Kidney (tissue), 22 donors: ENCODE measurements at places on chromosomes 1 and 21. TPM values are rescaled to one million over a fixed set of nuclear protein-coding genes. Genes with fewer than 3 reads are reported as not detected.

- no peaks in the 10 kb centered on the region for H3K4me1 ChIP-seq
- H3K36me3 ChIP-seq = no peaks in the 10 kb centered on the region
- H3K4me3 ChIP-seq = no peak overlapping the region
- peak overlapping the region; percentile 56 for H3K27ac ChIP-seq
- DNase-seq = no peak
These were observed 20.3 kb upstream of the TNFRSF1B start for GRCh38 chr1:12146343-12147112.

DNA sequence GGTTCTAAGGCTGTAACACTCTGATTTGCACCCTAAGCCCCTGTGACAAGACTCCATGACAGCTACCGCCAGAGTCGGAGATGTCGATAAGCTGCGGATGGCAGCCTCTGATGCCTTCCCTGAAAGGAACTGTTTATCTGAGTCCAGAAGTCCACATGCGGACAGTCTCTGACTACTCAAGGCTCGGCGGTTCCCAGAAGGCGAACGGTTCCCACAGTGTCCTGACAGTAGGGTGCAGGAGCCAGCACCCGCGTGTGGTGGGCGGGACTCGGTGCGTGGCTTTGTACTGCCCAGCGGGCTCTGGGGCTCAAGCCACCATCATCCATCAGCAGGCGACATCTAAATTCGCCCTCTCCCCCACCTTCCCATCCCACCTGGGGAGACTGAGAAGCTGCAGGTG is 30.7 kb downstream of the LRP8 start:
- no peaks in the 10 kb centered on the region for H3K36me3 ChIP-seq
- H3K4me1 ChIP-seq = no peaks in the 10 kb centered on the region
- no peak overlapping the region for H3K27ac ChIP-seq

MAD2L2 gene
- polyA plus RNA-seq = 51.7 TPM

GRCh38 chr1:160789051-160789701 is 6.8 kb upstream of the LY9 start:
- H3K4me1 ChIP-seq = no peaks in the 10 kb centered on the region
- no peak for DNase-seq
- no peak overlapping the region for H3K27ac ChIP-seq
- H3K4me3 ChIP-seq = no peak overlapping the region

- H3K27me3 ChIP-seq = no peaks in the 10 kb centered on the region
- H3K36me3 ChIP-seq = no peaks in the 10 kb centered on the region
- H3K4me1 ChIP-seq = peaks cover 11% of the 10 kb centered on the region
- DNase-seq = no peak
- H3K27ac ChIP-seq = no peak overlapping the region
These were observed 30.9 kb upstream of the UBE2U start for GRCh38 chr1:64172458-64172983.

ZBTB8B gene
- polyA plus RNA-seq = 0.06 TPM

DNA sequence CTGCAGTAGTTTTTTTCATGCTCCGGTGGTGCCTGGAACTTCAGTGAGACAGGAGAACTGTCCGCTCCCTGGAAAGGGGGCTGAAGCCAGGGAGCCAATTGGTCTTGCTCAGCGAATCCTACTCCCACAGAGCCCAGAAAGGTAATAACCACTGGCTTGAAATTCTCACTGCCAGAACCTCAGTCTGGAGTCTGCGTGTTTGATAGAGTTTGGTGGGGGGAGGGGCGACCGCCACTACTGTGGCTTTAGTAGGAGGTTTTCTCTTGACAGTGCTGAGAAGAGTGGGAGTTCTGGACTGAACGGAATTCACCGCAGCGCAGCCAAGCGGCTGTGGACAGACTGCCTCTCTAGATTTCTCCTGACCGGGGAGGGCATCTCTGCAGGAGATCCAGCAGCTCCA is 8.0 kb upstream of the OR2M3 start:
- H3K27ac ChIP-seq = no peak overlapping the region
- no peaks in the 10 kb centered on the region for H3K27me3 ChIP-seq
- H3K4me3 ChIP-seq = no peak overlapping the region
- H3K36me3 ChIP-seq = no peaks in the 10 kb centered on the region

SEC16B gene
- polyA plus RNA-seq = 3.5 TPM

DNA sequence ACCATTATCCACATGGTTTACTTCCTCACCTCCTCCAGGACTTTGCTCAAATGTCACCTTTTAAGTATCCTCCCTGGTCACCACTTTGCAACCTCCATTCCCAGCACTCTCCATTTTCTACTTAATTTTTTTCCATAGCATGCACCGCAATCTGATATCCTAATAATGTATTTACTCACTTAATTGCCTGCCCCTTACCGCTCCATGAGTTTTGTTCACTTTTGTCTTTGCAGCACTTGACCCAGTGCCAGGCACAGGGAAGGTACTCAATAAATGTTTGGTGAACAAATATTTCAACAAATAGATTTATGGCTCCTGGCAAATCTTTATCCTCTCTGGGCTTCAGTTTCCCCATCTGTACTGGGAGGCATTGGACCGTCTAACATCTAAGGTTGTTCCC is 53.6 kb downstream of the UBE2T start:
- no peaks in the 10 kb centered on the region for H3K36me3 ChIP-seq
- no peak overlapping the region for H3K27ac ChIP-seq
- no peak for DNase-seq

- H3K36me3 ChIP-seq = no peaks in the 10 kb centered on the region
- H3K27me3 ChIP-seq = no peaks in the 10 kb centered on the region
- H3K4me3 ChIP-seq = no peak within 1 kb of the TSS
- DNase-seq = no peak
- H3K27ac ChIP-seq = no peak within 1 kb of the TSS
- peaks cover 27% of the 10 kb centered on the region for H3K4me1 ChIP-seq
These were observed at the start of gene ABCA4 for GRCh38 chr1:94120991-94121390. Gene ABCA4, minus strand, starts transcription at chr1:94121148. Its CDS starts 103 bp downstream, at chr1:94121045.

GRCh38 chr21:14685568-14685967 is 139.5 kb upstream of the SAMSN1 start:
- H3K27ac ChIP-seq = no peak overlapping the region
- H3K36me3 ChIP-seq = no peaks in the 10 kb centered on the region
- no peak for DNase-seq
- no peaks in the 10 kb centered on the region for H3K4me1 ChIP-seq
- H3K4me3 ChIP-seq = no peak overlapping the region
- no peaks in the 10 kb centered on the region for H3K27me3 ChIP-seq

DNA sequence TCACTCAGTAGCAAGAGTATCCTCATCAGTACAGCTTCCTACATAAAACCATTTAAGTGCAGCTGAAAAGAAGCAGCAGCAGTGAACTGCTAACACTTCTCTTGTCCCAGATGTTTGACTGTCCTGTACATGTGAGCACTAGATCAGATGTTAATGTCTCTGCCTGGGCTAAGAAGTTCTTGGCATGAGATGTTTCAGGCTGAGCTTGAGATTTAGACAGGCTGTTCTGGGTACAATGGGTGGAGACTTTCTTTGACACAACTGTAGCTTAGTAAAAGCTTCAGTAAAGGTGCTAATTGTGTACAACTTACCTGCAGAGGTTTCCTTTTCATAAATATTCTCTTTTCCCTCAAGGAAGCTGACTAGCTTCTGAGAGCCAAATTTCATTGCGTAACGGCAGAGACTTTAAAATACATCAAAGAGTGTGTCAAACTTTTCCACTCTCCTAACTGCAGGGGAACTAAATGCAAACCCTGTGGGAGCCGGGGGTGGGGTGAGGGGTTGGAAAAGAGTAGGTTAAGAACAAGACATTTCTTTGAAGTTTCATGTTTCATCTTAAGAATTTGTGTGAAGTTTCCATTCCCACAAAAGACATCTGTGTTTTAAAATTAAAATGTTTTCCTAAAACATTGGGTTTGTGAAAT is 82.1 kb upstream of the CCDC190 start:
- no peak overlapping the region for H3K27ac ChIP-seq
- no peak for DNase-seq
- H3K36me3 ChIP-seq = no peaks in the 10 kb centered on the region
- H3K27me3 ChIP-seq = no peaks in the 10 kb centered on the region

- no peak overlapping the region for H3K27ac ChIP-seq
- no peaks in the 10 kb centered on the region for H3K27me3 ChIP-seq
These were observed 2.7 kb upstream of the PDE9A start for GRCh38 chr21:42650441-42651421.

- peak; percentile 45 for DNase-seq
- H3K4me3 ChIP-seq = no peak overlapping the region
- H3K27ac ChIP-seq = no peak overlapping the region
- H3K4me1 ChIP-seq = no peaks in the 10 kb centered on the region
These were observed 25.3 kb upstream of the SIPA1L2 start for GRCh38 chr1:232655028-232655745.

DNA sequence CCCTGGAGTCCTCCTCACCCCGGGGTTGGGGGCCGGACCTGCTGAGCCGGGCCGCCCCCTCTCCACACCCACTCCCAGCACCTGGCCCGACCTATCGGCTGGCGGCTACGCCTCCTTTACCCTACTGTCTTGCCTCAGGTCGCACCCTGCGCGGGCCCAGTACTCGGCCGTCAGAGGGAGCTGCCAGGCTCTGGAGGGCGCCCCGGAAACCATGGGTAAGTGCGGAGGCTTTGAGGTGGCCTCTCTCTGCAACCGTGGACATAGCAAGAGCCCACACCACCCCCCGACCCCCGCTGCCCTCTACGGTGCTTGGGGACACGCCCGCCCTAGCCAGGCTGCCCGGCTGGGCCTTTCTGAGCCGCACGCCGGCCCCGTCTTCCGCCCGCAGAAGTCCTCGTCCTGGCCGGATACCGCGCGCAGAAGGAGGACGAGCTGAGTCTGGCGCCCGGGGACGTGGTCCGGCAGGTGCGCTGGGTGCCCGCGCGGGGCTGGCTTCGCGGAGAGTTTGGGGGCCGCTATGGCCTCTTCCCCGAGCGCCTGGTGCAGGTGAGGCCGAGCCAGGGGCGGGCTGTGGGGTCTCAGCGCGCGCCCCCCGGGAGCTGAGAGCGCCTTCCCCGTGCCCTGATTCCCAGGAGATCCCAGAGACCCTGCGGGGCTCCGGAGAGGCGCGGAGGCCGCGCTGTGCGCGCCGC is at the start of gene SH3D21:
Gene SH3D21, plus strand, starts transcription at position 159 of the 692 bp plus-strand sequence. Its CDS starts 53 bp downstream, at position 212.
- DNase-seq = peak; percentile 82
- peak within 1 kb of the TSS; percentile 86 for H3K27ac ChIP-seq
- peaks cover 16% of the 10 kb centered on the region for H3K36me3 ChIP-seq

DNA sequence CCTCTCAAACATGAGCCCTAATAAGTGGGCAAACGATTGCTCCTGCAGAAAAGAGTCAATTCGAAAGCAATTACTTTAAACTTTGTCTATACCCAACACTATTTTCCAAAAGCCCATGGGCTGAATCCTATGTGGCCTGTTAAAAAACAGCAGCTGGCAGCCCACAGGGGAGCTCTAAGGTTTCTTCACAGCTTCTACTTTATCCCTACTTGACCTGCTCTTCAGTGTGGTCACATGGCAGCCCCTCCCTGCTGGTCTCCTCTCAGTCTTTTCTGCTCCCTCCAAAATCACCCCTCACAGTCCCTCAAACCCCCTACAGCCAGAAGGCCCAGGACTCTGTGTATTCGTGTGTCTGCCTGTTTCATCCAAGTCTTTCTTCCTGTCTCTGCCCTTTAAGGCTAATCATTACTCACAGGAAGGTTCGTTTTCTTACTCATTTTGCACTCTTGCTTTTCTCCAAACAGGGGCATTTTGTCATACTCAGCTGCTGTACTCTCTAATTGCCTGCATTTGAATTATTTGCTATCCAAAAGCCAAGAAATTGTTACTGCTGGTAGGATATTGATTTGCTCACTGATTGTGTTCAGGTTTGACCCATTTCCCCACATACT is 62.4 kb upstream of the FAM3B start:
- peaks cover 19% of the 10 kb centered on the region for H3K36me3 ChIP-seq
- DNase-seq = no peak
- H3K27ac ChIP-seq = no peak overlapping the region
- H3K4me1 ChIP-seq = peaks cover 4% of the 10 kb centered on the region

- H3K27ac ChIP-seq = no peak overlapping the region
- no peak for DNase-seq
- no peaks in the 10 kb centered on the region for H3K27me3 ChIP-seq
- H3K4me3 ChIP-seq = no peak overlapping the region
- no peaks in the 10 kb centered on the region for H3K4me1 ChIP-seq
- H3K36me3 ChIP-seq = no peaks in the 10 kb centered on the region
These were observed 57.4 kb upstream of the SIPA1L2 start for GRCh38 chr1:232687304-232687703.

WNT9A gene
- 0.58 TPM for polyA plus RNA-seq

GRCh38 chr1:22153660-22154437 is 11.0 kb upstream of the WNT4 start:
- H3K4me1 ChIP-seq = no peaks in the 10 kb centered on the region
- H3K4me3 ChIP-seq = no peak overlapping the region
- DNase-seq = no peak
- no peak overlapping the region for H3K27ac ChIP-seq

- no peaks in the 10 kb centered on the region for H3K4me1 ChIP-seq
- no peak overlapping the region for H3K27ac ChIP-seq
- H3K36me3 ChIP-seq = no peaks in the 10 kb centered on the region
- no peak for DNase-seq
- H3K4me3 ChIP-seq = no peak overlapping the region
- H3K27me3 ChIP-seq = no peaks in the 10 kb centered on the region
These were observed 48.7 kb downstream of the SPAG17 start for GRCh38 chr1:118136187-118136941.

TLCD4 gene
- polyA plus RNA-seq = 2.4 TPM

CD2 gene
- polyA plus RNA-seq = 0.97 TPM

GRCh38 chr1:206723805-206724472 is 39.2 kb downstream of the MAPKAPK2 start:
- H3K4me3 ChIP-seq = no peak overlapping the region
- DNase-seq = no peak
- peaks cover 52% of the 10 kb centered on the region for H3K4me1 ChIP-seq
- H3K27ac ChIP-seq = peak overlapping the region; percentile 54
- no peaks in the 10 kb centered on the region for H3K27me3 ChIP-seq

GRCh38 chr1:180505732-180506335 is 3.5 kb upstream of the ACBD6 start:
- H3K36me3 ChIP-seq = no peaks in the 10 kb centered on the region
- no peaks in the 10 kb centered on the region for H3K27me3 ChIP-seq
- H3K4me1 ChIP-seq = peaks cover 7% of the 10 kb centered on the region
- no peak overlapping the region for H3K4me3 ChIP-seq
- DNase-seq = no peak
- no peak overlapping the region for H3K27ac ChIP-seq

DNA sequence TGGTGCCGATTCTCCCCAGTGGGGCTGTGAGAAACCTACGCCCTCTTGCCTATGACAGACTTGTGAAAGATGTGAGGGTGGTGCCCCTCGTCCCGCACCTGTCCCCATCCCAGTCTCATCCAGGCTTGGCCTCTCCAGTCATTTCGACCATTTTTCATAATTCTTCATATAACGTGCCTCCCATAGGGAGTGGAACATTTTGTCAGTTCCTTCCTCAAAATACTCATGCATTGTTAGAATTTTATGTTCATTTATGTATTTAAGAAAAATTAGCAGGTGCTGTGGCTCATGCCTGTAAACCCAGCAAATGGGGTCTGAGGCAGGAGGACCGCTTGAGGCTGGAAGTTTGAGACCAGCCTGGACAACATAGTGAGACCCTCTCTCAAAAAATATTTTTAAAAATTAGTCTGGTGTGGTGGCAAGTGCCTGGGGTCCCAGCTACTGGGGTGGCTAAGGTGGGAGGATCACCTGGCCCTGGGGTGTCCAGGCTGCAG is 19.7 kb upstream of the SMPDL3B start:
- peak overlapping the region; percentile 80 for H3K4me3 ChIP-seq
- no peak for DNase-seq
- peak overlapping the region; percentile 30 for H3K27ac ChIP-seq
- no peaks in the 10 kb centered on the region for H3K27me3 ChIP-seq

- H3K4me3 ChIP-seq = no peak overlapping the region
- no peaks in the 10 kb centered on the region for H3K4me1 ChIP-seq
- no peaks in the 10 kb centered on the region for H3K27me3 ChIP-seq
- DNase-seq = no peak
- no peak overlapping the region for H3K27ac ChIP-seq
- peaks cover 20% of the 10 kb centered on the region for H3K36me3 ChIP-seq
These were observed 12.0 kb downstream of the ALDH9A1 start for GRCh38 chr1:165686121-165686970.
